NCI-H748 treated with DMSO at 0.1 percent for 48 hours (cell line): ENCODE measurements at places on chromosomes 3 and 15.

- DNase-seq: no peak
Measured at GRCh38 chr3:196108075-196108743, 26.3 kb upstream of the TFRC start.

- DNase-seq: no peak
Measured at GRCh38 chr15:34018021-34018645, 20.9 kb downstream of the AVEN start.

DNA sequence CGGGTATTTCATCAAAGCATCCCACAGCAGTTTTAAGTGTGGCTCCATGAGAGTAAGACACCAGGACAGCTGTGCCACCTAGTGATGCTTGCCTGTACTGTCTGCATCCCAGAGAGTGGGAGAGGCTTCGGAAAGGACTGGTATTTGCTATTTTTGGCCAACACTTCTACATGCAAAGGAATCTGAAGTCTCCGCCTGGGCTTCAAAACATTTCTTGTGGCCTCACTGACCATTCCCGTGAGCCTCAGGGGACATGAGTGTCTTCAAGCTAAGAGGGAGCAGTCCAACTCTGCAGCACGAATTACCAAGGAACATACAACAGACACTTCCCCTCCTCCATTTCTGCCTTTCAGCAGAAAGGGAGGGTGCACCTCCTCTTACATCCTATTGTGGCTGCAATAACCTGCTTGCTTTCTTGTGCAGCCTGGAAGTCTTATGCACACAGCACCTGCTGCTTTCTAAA, 177.5 kb downstream of the RORA start:
- no peak for DNase-seq

DNA sequence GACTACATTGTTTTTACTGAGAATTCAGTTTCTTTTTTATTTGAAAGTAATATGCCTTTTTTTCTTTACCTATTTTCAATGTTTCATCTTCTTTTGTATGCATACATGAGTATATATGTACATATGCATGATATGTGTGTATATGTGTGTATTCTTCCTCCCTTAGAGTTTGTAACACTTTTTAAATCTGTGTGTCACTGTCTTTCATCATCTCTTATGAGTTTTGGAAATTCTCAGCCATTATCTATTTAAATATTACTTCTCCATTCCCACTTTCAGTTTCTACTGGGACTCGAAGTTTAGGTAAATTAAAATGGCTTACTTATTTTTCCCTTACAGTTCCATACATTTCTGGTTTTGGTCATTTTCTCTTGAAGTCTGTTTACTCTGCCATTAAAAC, 754.1 kb downstream of the GRM7 start:
- DNase-seq: no peak

DNA sequence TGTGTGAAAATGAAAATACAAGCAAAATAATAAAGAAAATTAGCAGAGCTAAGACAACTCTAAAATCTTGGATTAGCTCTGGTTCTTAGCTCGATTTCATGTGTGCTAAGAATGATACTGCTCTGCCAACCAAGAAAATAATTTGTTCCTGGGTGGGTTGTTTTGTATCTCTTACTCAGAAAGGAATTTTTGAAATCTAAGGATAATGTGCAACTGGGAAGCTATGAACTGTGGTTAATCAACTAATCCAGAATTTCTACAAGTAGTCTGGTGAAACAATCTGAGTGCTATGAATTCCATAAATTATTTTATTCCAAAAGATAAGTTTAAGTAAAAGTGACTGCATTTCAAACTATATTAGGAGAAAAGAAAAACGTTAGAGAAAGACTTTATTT, 92.0 kb downstream of the TFDP2 start:
- no peak for DNase-seq

DNA sequence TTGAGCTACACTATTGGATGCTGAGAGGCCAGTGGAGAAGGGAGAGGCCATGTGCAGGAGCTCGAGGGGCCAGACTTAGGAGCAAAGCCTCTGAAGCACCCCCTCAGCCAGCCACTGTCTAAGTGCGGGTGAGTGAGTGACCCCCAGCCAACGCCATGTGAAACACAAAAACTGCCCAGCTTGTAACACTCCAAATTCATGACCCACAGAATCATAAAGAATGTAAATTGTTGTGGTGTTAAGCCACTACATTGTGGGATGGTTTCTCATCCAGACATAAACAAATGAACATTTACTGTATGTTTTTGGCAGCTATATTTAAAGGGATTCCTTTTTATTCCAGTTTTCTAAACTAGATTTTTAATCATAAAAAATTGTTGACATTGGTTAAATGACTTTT, 27.2 kb upstream of the TMEM158 start:
- DNase-seq: no peak

DNA sequence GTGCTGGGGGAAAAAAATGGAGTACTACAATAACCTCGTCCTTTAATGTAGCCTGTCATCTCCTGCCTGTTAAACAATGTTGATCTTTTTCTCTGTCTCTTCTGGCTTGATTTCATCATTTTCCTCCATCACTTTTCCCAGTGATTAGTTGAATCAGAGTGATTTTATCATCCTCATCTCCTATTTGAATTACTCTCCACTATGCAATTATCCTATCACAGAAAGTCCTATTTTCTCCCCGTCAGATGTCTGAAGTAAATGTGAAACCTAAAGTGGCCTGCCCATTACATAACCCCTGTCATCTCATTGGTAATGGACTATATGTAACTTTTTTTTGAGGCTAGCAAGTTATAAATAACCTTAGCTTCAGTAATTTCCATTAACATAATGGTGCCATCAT, 201.8 kb downstream of the CACNA2D3 start:
- DNase-seq: no peak

DNA sequence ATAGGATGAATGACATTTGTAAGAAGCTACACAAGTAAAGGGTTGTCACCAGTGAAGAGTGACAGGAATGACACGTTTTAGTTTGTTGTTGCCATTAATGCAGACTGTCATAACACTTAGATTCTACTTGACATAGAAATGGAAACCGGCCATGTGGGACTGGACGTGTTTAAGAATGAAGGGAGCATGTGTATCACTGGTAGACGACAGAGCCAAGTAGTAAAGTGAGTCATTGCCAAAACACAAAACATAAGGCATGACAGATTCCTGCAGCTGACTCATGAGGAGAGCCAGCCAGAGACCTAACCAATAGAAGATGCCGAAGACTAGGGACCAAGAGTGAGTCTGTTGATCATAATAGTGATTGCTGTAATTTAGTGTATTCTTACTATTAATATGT, 106.2 kb upstream of the PLAAT1 start:
- no peak for DNase-seq

GRCh38 chr15:62653122-62653521, 389.4 kb upstream of the TPM1 start:
- DNase-seq: no peak

DNA sequence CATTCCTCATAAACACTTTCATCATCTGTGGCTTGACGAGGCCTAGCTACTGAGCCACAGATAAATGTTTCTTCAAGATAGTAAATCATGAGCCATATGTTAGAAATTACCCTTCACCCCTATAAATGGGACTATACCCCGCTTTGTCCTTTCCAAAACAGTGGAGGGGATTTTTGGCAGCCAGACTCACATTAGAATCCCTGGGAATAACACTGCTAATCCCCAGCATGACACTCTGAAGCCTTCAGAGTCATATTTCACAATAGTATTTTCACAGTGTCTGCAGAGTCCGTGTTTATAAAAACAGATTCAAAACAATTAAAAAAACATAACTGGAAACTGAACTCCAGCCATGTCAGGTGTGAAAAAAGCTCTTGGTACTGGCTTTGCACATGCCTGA, 271.6 kb downstream of the ERC2 start:
- DNase-seq: no peak

- no peak for DNase-seq
Measured at GRCh38 chr3:56860939-56861338, 59.2 kb upstream of the ARHGEF3 start.

GRCh38 chr3:11078826-11079515, 75.3 kb upstream of the HRH1 start:
- DNase-seq: no peak

DNA sequence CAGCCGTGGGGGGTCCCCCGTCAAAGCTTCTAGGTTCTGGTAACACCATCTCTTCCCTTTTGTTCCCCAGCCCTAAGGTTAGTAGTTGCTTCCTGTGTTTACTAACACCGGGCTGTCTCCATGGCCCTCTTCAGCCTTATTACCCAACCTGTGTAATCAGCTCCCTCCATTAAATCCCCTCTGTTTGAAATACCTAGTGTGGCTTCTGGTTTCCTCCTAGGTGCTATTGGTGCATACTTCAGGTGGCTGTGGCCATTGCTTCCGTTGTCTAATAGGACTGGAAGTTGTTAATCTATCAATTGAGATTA, 35.3 kb downstream of the MOBP start:
- no peak for DNase-seq

DNA sequence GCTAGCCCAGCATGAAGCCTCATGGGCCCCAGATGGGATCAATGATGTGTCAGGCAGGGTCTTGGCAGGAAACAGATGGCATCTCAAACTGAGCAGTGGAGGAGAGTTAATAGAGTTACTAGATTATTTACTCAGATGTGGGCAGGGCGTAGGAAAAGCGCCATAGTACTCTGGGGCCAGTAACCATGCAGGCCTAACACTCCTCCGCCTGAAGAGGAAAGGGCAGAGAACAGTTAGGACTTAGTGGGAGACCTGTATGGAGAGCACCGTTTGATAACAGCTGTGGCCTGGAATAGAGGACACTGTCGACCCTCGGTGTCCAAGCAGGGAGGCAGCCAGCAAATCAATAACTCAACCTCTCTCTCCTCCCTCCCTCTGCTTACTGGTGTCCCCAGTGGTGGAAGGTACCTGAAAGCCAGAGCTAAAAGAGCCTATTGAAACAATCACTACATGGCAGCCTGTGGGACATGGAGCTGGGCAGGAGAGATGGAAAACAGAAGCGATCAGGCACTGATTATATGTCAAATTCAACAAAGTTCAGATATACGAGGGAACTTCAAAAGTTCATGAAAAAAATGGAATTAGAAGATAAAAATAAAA, 111.4 kb upstream of the CCNL1 start:
- DNase-seq: no peak

- no peak for DNase-seq
Measured at GRCh38 chr3:125128861-125129501, 73.2 kb upstream of the HEG1 start.

DNA sequence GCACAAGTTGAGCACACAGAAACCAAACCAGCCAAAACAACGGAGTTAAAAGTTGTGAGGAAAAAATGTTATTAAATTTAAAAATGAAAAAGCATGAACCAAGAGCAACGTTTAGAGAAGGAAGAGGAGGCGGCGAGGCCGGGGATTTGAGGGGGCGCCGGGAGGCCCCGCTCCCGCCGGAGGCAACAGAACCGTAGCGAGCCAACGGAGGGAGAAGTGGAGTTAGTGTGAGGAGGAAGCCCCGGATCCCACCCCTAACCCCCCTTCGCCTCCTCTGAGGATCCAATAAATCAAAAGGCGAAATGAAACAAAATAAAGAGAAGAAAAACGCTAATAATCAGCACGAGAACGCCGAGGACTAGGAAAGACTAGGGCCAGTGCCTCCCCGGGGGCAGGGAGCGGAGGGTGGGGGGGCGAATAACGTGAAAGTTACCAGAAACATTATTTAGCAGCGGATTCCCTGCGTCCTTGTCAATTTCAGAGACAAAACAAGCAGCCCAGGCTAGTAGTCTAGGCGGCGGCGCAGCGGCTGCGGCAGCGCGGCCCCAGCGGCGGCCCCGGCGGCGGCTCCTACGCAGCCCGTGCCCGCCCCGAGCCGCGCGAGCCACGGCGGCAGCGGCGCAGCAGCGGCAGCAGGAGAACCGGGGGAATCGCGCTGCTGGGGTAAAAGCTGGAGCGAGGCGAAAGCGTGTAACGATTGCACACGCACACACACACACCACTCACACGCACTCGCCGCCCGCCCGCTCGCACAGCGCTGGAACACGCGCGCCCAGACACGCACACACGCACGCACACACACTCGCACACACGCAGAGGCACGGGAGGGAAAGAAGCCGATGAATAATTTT, 1.7 kb downstream of the MEIS2 start:
- DNase-seq: no peak

GRCh38 chr3:181052256-181052655, 62.7 kb upstream of the DNAJC19 start:
- DNase-seq: no peak

DNA sequence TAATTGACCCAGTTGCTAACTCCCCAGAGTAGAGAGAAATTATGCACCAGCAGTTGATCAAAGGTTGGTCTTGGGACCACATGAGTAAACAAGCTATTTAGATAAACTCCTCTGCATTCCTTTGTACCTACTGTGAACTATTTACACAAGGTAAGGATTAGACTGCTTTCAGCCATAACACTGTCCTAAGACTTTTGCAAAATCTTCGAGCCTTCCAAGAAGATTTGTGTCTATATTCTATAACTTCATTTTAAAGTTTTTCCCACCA, 108.5 kb upstream of the UNC13C start:
- no peak for DNase-seq

- DNase-seq: no peak
Measured at GRCh38 chr3:141103503-141103902, 52.4 kb downstream of the SPSB4 start.

DNA sequence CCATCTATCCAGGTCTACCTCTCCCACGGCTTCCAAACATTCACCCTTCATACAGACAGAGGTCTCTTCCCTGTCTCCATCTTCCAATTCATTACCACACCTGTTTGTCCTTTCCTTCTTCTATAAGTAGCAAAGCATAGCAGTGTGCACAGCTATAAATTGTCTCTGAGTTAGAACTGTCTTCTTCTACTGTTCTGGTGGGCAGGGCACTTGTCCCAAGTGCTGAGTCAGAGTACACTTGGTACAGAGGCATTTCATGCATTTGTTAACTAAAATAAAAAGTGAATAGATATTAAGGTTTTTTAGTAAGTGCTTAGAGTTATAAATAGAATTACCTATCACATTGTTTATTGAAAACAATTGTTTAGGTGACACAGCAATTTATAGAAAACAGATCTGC, 150.1 kb upstream of the CCDC54 start:
- DNase-seq: no peak

DNA sequence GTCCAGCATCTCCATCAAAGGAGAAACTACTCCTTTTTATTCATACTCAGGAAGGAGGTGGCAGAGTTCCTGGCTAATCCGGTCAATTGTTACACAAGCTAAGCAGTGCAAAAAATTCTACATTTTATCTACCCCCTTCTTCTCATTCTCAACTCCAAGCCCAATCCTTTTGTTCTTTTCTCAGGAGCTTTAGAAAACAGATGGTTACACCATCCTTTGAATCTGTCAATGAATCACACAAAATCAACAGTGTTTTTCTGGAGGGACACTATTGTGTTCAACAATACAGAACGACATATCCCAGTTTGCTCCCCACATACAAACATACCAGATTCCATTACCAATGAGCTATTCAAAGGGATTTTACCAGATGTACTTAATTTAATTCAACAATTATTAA, 362.1 kb downstream of the MAGI1 start:
- no peak for DNase-seq

DNA sequence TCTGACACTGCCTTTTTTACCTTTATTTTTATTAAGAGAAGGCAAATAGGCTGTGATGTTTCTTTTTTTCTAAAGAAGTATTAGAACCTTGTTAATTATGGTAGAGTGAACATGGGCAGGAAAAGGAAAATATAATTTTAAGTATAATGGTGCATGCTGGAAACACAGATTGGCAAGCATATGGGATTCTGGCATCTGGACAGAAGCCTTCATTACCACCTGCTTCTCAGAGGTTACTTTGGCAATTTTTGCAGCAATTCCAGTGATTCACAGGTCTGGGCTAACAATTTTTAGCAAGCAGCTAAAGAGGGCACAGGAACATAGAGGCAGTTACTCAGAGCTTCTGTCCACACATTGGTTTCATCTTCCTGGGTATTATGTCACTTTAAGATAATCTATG, 258.3 kb downstream of the DIPK2A start:
- DNase-seq: no peak

GRCh38 chr15:66779331-66780009, 77.4 kb downstream of the SMAD6 start:
- DNase-seq: no peak
